Esophagus squamous epithelium (tissue), 5 donors: ENCODE measurements at places on chromosomes 1 and 21.

GRCh38 chr1:116952738-116953275, 43.1 kb downstream of the PTGFRN start:
- no peak for DNase-seq

GRCh38 chr1:169550294-169550693, 36.0 kb downstream of the F5 start:
- no peak for DNase-seq

- DNase-seq, result no peak
Observed at GRCh38 chr1:147892216-147892615, 10.4 kb upstream of the GJA8 start.

- no peak for DNase-seq
Observed at GRCh38 chr1:246803883-246804282, 79.7 kb downstream of the SCCPDH start.

GRCh38 chr1:8598060-8598724, 219.2 kb downstream of the RERE start:
- DNase-seq, result no peak

GRCh38 chr21:34999397-34999941, 49.6 kb downstream of the RUNX1 start:
- DNase-seq, result no peak

DNA sequence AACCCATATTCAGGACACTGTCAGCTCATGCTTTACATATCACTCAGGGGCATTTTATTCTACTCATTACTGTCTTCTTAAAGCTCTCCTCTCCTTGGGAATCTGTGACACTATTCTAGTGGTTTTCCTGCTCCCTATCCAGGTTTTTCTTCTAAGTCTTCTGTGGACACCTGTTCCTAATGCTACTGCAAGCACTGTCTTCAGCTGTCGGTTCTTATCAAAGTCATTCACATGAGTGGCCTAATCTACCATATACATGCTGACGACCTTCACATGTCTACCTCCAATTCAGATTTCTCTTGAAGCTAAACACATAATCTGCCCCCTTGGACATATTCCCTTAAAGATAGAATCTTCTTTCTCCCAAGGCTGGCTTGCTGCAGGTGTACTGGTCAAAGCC, 39.8 kb upstream of the PRRX1 start:
- no peak for DNase-seq

- no peak for DNase-seq
Observed at GRCh38 chr1:67792103-67792502, 41.2 kb downstream of the GNG12 start.

DNA sequence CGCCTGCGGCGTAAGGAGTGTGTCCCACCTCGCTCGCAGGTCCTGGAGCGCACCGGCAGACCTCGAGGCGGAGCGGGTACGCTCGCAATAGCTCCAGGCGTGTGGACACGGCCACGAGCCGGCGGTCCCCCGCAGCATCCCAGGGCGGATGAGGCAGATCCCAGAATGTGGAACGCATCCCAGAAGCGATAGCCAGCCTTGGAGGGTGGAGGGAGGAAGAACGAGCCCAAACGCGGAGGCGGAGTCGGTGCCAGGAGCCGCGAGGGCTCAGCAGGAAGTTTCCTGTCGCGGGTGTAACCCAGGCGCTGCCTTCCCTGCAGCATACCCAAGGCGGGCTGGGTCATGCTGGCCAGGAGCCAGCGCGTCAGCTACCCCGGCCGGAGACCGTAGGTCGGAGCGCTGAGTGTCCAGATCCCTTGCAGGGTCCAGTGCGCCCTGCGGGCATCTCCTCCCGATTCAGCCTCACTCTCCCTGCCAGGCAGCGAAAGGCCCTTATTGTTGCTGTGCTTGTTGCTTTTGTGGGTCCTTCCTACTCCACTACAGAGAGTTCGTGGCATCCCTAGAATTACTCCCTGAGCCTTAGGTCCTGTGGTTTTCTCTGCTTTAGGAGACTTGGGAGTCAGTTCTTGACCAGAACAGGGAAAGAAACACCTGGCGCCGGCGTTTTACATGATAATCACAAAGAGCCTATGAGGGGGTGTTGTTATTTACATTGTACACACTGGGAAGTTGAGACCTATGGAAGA, 27.7 kb downstream of the STYXL2 start:
- DNase-seq, result no peak

- DNase-seq, result no peak
Observed at GRCh38 chr21:44828362-44829056, 10.6 kb upstream of the SUMO3 start.

DNA sequence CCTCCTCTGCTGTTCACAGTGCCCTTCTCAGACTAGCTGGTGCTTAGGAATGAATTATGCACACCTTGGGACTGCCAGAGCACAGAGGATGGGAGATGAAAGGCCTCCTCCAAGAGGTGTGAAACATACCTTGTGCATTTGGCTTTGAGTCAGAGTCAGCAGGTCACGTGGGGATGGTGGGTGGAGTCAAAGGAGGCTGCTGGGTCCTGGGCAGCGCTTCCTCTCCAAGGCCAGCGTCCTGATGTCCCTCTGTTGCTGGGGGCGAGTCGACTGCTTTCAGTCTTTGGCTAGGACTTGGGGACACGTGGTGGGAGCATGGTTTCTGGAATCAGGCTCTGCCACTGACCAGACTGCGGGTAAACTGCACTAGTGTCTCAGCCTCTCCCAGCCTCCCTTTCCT, 91.2 kb downstream of the AJAP1 start:
- no peak for DNase-seq

DNA sequence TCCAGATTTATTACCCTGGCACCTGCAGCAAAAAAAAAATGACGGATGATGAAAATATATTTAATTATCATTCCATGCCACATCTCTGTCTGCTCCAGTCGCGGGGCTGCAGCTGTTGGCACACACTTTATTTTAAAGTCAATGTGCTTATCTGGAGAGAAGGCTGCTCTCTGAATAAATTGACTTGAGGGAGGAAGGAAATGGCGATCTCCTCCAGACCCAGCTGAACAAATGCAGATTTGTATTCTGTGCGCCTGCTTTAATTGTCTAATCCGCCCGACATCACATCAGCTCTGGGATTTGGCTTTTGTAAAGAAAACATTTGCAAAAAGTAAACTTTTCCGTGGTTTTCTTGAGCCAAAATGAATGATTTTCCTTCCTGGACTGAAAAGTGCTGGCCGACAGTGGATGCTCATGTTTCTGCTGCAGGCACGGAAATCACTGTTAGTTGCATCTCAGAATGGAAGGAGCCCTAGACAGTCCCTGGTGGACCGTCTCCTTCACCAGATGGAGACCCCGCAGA, 150.2 kb downstream of the CAMTA1 start:
- no peak for DNase-seq

DNA sequence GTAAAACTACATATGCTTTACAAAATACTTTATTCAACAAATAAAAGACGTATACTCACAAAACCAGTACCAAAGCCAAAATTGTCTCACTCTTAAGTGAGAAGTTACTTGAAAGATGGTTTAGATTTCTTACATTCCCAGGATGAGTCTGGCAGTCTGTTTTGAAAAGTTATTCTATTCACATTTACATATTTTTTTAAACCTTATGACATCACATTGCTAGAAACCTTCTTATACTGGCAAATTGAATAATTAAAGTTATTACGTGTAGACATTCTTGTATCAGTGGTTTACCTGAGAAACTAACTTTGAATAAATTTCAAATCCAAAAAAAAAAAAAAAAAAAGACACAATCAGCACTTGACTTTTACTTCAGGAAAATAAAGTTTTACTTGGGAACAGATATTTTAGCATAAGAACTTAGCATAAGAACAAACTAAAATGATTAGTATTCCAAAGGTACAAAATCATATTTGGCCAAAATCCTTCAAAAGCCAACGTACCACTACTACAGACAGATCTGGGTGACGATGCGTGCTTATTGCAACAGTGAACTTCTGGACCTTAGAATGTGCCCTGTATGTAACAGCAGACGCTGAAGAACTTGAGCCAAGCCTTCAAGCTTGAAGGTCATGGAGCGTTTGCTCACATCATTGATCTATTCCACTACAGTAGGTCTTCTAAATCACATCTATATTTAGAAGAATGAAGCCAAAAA, 2.5 kb downstream of the CDC42BPA start:
- no peak for DNase-seq

DNA sequence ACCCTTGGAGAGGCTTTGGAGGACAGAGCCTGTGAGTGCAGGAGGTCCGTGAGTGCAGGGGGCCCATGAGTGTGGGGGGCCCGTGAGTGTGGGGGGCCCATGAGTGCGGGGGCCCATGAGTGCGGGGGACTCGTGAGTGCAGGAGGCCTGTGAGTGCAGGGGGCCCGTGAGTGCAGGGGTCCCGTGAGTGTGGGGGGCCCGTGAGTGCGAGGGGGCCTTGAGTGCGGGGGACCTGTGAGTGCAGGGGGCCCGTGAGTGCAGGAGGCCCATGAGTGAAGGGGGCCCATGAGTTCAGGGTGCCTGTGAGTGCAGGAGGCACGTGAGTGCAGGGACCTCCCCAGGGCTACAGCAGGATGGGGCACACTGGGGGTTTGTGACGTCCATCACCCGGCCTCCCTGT, 108.3 kb upstream of the TTC34 start:
- DNase-seq, result no peak

DNA sequence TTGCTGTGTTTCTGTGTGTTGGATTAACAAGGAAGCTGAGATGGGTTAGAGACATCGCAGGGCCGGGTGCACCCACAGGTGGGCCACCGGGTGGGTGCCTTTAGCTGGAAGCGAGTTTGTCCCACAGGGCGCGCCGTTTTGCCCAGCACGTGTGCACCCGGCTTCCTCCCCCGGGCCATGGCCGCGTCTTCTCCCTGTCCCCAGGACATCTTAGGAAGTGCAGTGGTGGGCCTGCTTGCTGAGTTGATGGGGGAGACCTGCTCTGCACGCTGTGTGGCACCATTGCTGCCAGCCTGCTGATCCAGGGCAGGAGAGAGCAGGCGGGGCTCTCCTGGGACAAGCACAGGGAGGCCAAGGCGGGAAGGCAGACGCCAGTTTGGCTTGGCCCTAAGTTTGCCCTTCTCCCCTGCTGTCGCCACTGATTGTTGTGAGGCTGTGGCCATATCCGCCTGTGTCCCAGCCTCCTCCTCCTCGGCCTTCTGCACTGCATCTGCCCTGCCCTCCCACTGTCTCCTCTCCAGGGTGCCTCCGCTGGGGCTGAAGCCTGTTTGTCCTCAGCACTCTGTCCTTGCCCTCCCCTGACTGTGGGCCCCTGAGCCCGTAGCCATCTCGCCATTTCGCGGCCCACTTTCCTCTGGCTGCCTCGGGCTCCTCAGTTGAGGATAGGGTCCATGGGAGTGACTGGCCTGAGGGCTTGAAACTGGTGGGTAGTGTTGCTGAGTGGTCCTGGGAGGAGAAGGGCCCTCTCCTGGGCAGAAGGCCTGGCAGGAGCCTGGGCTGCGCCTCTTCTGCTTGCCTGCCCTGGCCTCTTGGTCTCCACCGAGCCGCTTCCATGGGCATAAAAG, 47.6 kb downstream of the PKNOX1 start:
- DNase-seq, result no peak

DNA sequence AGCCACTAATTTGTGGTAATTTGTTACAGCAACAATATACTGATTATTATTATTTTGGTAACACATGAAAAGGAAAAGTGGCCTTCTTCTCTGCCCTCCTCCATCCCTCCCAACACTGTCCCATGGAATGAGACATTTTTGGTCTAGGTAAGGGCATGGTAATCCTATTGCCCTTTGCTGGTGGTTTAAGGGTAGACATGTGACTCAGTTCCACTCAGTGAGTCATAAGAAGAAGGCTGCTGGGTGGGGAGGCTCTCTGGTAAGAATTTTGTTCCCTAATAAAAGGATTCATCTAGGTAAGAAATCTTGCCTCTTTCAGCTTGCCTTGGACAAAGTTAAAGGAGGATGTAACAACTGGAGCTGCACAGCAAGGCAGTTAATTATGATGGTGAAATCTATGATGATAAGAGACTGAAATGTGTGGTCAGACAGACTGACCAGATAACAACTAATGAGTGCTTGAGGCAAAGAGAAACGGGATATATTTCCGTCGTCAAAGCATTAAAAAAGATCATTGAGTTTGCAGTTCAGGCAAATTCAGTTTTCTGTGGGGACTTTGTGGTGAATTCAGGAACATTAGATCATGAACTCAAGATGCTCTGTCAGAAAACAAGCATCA, 232.0 kb upstream of the KCNK2 start:
- DNase-seq, result no peak

GRCh38 chr1:222654849-222655248, 37.0 kb downstream of the MIA3 start:
- peak; percentile 2 for DNase-seq

- DNase-seq, result no peak
Observed at GRCh38 chr1:35850051-35850450, 33.0 kb upstream of the AGO1 start.
